Stimulated activated naive CD4-positive, alpha-beta T cell (primary cell): ENCODE measurements at places on chromosomes 3 and 15.

DNA sequence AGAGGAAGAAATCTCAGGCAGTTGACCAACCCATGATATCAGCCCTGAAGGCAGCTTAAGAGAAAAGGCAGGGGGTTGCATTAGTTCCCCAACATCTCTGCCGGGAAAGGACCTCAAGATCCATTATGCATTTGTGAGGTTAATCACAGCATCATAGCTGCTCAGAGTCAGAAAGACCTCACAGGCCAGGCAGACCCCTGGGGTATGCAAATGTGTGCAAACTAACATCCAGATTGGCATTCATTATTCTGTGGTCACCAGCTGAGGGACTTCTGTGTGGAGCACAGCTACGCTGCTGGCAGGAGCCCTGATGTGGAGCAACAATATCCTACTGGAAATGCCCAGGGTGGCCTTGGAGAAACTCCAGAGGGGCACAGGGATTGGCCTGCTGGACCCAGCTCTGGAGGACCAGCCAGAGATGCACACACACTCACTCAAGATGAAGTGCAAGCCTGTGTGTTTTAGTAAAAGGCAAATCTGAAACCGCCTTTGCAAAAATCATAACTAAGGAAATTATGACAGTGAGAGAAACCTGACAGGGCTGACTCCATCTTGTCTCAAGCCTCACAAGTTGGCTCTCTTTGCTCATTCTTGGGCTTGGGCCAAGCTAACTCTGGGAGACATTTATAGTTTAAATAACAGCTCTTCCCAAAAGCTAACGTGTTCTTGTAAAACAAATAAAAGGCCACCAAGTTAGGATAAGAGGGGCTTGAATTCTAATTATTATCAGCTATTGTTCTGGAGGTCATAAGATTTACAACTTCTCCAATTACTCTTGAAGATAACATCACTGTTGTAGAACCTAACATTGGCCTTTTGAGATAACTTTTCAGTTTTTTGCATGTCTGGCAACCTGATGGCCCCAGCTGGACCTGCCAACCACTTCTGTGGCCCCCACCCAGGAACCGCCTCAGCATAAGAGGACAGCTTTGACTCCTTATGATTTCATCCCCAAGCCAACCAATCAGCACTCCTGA is 257.1 kb downstream of the UACA start:
- no peak for DNase-seq

DNA sequence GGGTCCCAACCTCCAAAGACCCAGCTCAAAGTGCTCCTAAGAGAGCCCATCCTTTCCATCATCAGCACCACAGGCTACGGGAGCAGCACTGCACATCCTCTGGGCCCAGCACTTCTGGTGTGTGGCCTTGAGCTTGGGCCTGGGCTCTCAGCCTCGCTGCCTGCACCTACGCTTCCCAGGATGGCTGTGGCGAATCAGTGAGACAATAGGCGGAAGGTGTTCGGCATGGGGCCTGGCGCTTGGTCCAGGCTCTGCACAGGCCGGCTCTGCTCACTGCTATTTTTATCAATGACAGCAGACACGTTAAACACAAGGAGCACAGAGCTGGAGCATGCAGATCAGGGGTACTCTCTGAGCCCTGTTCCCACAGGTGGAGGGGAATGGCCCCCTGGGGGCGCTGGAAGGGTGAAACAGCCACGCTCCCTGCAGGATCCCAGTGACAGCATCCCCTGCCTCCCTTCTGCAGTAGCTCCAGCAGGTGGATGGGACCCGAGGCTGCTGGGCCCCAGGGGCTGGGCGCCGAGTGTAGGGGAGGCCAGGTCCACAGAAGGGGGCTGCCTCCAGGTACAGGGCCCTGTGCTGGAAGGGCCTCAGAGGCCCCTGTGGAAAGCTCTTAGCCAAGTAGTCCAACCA is 90.0 kb upstream of the RPL32 start:
- no peak for DNase-seq

GRCh38 chr3:104988496-104988895 is 378.2 kb upstream of the ALCAM start:
- DNase-seq = no peak

DNA sequence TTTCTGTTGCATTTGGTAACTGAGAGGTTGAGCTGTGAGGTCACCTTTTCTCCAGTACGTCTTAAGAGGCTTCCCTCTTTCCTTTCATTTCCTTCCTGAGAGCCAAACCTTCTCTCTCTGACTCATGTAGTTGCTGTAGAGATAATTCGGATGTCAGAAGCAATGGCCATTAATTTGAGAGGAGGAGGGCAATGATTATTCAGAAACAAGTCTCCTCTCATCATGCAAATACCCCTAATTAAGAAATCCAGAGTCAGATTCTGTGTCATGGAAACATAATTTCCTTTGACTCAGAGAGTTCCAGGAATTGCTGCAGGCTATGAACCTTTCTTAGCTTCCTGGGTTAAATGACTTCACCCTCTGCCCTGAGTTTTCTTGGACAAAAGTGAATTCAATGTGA is 59.0 kb upstream of the GSK3B start:
- no peak for DNase-seq

DNA sequence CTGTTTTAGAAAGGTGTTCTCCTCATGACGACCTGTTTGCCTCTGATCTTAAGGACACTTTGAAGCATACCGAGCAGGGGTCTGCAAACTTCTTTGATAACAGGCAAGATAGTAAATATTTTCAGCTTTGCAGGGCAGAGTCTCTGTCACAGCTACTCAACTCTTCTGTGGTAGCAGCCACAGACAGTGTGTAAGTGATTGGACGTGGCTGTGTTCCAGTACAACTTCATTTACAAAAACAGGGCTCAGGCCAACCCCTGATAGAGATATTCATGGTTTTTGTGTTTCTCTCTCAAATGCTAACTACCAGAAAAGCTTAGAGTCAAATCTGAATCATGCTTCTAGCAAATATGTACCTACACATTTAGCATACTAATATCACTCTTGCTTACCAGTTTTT is 51.5 kb downstream of the TGFBR2 start:
- peak; percentile 15 for DNase-seq

DNA sequence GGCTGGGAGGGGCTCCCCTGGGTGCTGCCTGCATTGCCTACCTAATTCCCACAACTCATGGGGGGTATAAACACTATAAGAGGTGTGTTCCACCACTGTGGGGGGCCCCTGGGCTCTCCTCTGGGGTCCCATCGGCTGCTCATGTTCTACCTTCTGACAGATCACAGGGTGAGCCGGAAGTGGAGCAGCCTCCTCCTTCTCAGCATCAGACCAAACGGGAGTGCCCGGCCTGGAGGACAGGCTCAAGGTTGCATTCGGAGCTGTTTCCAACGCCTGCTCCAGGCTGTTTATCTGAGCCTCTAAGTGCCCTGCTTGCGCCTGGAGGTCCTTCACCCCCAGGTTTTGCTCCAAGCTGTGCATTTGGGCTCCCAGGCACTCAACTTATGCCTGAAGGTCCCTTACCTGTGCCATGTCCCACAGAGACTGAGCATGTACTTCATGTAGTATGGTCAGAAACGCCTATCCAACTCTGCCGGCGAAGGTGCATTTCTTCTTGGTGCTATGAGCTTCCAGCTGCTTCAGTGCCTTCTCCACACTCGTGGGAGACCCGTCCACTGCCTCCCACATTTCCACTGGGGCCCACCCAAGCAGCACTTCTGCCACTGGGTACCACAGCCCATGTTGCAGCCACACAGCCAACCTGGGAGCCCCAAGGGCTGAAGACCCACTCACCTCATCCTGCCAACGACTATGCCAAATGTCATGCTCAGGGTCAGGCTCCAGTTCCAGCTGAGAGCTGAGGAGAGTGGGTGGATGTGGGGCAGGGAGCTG is 232.1 kb downstream of the IGSF11 start:
- no peak for DNase-seq

DNA sequence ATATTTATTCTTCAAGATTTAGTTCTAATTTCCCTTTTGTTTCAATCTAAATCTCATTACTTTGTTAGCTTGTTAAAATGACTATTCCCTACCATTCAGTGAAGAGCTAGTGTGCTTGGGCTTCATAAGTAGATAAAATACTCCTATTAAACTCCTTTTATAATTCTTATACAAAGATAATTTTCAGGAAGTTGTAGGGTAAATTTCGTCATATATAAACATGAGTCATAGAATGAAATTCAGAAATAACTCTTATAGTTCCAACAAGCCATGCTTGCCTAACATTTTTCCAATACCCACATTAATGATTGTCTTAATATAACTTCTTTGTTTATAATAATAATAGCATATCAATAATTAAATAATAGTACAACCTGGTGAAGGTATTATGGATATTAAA is 407.3 kb downstream of the NAALADL2 start:
- DNase-seq = no peak

- DNase-seq = no peak
These were observed 821.6 kb downstream of the SQOR start for GRCh38 chr15:46456456-46456855.

- no peak for DNase-seq
These were observed 506 bp downstream of the RAD51 start for GRCh38 chr15:40695469-40695890.

DNA sequence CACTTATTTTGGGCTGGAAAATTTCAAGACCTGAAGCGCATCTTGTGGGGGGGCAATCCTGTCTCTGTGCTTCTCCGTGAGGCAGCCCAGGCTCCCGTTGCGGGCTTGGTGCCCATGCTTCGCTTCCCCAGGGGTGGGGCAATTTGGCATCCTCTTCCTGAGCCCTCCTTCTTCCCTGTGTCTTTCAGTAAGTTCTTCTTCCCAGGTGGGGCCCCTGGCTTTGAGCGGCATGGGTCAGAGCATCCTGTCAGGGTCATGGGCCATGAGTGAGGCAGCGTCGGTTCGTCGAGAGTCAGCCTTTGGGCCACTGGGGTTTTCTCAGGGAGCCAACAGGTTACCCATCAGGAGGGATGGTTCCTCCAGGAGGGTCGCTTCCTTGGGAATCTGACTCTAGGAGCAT is 200.7 kb downstream of the UBE3A start:
- DNase-seq = no peak
